MM.1S (cell line): ENCODE measurements at places on chromosomes 1 and 21.

- no peak for DNase-seq
Measured at GRCh38 chr1:203048086-203048485, 21.8 kb downstream of the PPFIA4 start.

GRCh38 chr21:40765811-40766210 lies 81.1 kb downstream of the DSCAM start:
- no peak for DNase-seq

DNA sequence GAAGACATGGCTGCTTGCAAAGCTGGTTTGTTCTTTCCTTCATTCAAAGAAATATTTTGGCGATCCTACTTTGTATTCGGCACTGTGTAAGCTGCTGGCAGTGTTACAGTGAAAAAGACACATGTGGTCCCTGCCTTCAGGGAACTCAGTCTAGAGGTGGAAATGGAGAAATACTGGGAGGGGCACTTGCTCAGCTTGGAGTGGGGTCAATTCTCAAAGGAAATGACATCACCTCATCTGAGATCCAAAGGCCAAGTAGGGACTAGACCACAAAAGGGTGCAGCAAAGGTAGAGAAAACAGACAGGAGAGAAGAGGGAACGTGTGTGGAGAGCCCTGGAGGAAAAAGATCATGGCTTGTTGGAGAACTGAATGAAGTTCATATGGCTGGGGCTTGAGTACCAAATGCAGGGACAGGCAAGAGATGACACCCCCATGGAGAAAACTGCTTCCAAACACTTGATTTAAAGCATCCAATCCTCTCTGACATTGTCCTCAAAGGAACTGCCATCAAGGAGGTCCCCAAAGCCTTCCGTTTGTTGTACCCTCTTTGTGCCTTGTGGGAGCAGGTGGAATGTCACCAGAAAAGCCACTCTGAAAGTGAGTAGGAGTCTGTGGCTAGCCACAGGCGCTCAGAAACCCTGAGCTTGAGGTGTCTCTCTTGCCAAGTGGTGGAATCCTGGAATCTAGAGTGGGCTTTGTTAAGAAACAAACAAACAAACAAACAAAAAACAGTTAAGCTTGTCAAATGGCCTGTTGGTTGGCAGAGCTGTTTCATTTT lies 48.3 kb upstream of the TDRD10 start:
- no peak for DNase-seq

DNA sequence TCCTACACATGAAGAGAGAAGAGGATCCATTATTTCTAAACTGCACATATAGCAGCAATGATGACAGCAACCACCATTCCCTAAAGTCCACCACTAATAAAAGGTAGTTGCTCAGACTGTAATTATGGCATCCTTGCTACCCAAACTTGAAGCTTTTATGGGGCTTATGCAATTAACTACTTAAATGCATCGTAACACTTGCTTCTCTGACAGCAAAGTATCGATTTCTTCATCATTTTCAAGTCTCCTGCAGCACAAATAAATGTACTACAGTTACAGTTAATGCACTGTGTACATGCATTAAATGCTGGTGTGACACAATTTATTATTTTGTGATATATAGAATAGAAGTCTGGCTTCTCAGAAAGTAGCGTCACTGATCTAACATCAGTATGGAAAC lies 241.7 kb downstream of the USH2A start:
- no peak for DNase-seq

GRCh38 chr1:30472526-30472925 lies 250.9 kb downstream of the MATN1 start:
- no peak for DNase-seq
